Hematopoietic multipotent progenitor cell treated with erythropoietin and hydrocortisone succinate and interleukin-3 and kit ligand, for 6 days (in vitro differentiated cells): ENCODE measurements at places on chromosomes 7 and 10.

- DNase-seq: no peak
Observed at GRCh38 chr10:24370877-24371276, 161.9 kb downstream of the KIAA1217 start.

DNA sequence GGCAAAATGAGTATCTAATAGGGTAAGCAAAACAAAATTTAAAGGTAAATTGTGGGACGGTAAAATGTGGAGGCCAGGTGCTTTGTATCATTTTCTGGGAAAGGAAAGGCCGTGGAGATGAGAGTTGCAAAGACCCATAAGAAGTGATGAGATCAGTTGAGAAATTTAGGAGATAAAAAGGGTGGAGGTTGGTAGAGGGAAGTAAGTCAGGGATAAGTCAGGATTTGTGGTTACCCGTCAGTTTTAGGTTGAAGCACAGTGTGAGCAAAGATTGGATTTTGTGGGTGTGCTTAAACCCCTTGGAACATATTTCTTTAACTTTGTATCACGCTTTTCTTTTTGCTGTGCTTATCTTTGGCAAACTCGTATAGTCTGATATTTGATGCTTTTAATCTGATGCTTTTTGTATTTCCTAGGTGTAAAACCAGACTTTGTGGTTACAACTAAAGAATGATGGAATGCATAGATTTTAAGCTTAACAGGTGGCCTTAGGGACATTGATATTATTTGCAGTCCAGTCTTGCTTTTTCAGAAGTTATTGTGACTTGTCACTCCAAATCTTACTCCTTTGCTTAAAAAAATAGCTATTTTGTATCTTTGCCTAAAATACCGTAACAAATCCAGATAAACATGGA, 1.2 kb downstream of the BTRC start:
- DNase-seq: peak; percentile 14

- DNase-seq: no peak
Observed at GRCh38 chr10:133310789-133311188, 2.1 kb downstream of the ZNF511 start.

DNA sequence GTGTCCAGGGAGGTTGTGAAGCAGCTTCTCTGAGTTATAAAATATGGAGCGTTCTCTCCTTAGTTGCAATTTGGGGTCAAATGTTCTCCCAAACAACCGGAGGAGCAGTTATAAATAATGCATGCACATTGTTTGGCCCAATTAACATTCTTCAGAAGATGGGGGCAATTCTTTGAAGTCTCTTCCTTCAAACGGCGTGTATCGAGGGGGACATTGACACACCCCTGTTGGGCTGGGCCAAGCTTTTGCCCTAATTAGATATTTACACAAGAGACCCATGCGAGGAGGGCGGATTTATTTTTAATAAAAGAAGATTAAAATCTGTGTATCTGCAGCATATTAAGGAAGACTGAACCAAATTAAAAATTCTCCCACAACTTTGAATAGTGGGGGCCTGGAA, 107.3 kb downstream of the PTPRE start:
- DNase-seq: no peak

- DNase-seq: no peak
Observed at GRCh38 chr7:51006483-51007235, 224.0 kb upstream of the GRB10 start.

- no peak for DNase-seq
Observed at GRCh38 chr7:55131142-55131929, 112.5 kb downstream of the EGFR start.

DNA sequence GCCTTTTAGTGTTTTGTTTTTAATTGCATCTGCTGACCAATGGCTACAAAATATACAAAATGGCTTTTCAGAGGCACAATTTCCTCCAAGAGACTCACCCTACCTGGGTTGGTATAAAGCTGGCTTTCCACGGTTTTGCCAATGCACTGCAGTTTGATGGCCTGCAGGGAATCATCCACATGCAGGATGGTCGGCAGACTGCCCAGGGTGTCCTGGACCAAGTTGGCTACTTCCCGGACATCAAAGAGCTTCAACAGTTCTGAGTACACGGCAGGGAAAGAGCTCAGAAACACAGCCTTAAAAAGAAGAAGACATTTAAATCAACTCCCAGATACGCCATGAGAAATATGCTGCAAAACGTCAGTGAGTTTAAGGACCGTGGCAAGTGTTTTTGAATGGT, 301.0 kb upstream of the IMMP2L start:
- no peak for DNase-seq
